ENCODE measurements at places on chromosomes 16 and 17.

DNA sequence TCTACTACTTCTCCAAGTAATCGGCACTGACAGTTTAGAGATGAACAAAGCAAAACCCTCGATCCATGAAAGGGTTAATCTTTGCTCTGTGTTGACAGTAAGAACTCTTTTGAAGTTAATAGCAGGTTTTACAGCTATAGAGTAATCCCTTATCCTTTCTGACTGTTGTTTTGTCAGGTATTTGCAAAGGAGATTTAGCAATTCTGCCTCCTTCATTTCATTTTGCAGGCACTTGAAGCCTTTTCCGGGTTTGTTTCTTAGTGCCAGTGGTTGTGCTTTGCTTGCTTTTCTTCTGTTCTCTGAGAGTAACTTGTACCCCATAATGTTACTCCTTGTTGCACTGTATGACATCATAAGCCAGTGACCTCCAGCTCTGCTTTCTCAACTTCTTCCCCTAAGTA, 64.5 kb downstream of the TANGO6 start:
- no peak for DNase-seq

- peak; percentile 39 for DNase-seq
Observed at GRCh38 chr17:16419929-16420271, 4.5 kb downstream of the TRPV2 start.

- DNase-seq = no peak
Observed at GRCh38 chr16:2022723-2023091, 3.1 kb downstream of the NPW start.

DNA sequence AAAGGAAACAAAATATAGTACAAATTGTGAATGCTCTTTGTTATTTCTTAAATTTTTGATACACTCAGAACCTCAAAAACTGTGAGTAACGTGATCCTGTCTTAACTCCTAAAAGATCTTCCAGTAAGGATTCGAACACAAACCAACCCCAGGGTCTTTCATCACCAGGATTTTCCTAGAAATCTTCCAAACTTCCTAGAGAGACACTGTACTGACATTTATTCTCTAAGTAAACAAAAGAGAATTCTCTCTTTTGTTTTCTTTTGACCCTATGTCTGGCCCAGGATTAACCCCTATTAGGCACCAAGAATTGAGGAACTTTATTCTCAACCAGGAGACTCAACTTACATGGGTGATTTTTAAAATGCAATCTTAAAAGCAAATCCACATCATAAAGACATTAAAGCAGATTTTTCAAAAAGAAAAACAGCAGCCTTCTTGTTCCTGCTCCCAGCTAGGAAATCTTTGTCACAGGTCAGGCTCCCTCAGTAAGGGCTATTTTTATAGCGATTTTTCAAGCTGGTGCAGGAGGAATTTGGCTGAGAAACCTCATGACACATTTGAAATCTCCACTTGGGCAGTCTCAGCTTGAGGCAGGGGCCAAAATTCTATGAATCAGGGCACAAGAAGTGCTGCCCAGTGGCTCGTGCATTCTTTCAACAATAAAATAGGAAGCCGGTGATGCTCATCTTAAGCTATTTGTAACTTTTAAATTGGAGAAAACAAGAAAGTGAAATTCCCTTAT, 6.2 kb upstream of the SMG1 start:
- DNase-seq = no peak

DNA sequence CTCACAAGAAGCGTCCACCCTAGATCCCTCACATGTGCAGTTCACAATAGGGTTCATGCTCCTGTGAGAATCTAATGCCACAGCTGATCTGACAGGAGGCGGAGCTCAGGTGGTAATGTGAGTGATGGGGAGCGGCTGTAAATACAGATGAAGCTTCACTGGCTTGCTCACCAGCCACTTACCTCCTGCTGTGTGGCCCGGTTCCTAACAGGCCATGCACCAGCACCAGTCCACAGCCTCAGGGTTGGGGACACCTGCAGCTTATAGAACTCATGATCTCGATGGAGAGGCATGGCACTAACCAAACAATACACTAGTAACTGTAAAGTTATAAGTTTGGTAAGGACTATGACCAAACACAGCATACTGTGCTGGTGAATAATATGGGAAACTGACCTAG, 368.0 kb upstream of the CDH5 start:
- DNase-seq = no peak

DNA sequence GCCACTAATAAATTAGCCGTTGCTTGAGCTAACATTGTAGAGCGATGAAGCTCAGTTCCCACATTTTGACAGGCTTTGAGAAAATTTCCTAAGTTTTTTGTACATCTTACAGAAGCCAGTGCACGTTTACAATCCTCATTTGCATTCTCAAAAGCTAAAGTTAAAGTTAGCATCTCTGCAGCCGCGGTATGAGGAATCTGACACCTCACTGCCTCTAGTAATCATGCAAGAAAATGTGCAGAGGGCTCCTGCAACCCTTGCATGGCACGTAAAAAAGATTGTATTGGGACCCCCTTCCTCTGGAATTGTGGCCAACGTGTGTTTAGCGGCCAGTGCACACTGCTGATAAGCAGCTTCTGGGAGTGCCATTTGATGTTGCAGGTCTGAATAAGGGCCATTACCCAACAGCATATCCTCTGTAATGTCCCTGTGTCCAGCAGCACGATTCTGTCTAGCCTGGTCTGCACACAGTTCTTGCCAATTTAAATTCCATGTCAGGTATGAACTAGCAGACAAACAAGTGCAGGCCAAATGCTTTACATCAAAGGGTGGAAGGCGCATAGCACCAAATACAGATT, 12.4 kb upstream of the ZNF689 start:
- DNase-seq = no peak

DNA sequence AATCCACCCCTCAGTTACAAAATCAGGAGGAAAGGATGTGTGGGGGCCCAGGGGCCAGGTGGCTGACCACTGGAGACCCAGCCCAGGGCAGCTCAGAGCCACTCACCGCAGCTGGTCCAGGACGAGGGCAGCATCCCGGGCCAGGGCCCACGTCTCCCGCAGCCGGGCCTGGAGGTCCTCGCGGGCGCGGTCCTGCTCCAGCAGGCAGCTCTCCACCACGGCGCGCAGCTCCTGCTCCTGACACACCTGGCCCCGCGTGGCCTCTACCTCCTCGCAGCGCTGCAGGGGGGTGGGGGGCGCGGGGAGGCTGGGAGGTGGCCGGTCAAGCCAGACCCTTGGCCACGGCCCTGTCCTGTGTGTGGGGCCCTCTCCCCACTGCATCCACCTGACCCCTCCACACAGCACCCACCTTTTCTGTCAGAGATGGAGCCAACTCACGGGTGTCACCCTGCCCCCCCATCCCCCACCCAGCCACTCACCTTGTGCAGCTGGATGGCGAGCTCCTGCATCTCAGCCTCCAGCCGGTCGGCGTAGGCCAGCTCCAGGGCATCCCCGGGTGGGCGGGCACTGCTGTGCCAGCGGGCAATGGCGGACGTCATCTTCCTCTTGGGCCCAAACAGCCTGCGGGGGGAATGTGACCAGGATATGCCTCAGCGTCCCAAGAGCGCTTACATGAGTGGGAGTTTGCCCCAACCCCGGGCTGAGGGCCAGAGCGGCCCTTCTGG, 5.1 kb downstream of the NUDT16L1 start:
- DNase-seq = no peak

DNA sequence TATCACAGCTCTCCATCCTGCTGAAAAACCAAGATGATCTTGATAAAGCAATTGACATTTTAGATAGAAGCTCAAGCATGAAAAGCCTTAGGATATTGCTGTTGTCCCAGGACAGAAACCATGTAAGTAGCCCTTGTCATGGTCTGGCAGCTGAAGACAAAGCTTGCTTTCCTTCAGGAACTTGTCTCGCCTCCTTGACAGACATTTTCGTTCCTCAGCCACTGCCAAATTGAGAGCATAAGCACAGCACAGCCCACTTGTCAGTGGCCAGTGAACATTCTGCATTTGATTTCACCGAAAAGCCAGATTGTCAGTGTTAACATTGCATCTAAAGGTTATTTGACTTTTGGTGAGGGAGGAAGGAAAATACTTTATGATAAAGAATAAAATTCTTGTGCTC, 35.6 kb downstream of the MAP3K3 start:
- DNase-seq = no peak

- no peak for DNase-seq
Observed at GRCh38 chr16:69767459-69768229, 5.5 kb downstream of the WWP2 start.

DNA sequence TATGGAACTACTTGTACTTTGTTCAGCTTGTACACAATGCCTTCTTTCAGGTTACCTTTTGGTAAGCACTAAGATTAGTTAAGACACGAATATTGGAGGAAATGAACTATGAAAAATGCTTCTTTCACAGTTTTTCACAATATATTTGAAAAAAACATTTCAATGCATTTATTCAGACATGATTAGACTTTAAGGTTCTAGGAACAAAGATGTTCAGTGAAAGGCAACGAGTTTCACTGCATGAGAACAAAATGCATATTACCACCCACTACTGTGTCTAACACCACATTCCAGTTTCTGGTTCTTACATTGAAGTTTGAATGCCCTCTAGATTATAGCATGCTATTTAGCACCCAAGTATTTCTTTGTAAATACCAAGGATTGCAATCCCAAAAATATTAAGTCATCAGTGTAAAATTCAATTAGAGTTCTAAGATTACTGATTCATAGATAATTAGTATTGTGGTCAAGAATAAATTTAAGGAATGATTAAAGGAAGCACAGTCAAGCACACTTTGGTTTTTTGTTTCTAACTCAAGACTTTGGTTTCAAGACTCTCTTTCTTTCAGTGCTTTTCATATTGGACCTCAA, 261.7 kb downstream of the CEP112 start:
- DNase-seq = no peak

- DNase-seq = no peak
Observed at GRCh38 chr17:31495022-31495885, 103.8 kb downstream of the RAB11FIP4 start.

DNA sequence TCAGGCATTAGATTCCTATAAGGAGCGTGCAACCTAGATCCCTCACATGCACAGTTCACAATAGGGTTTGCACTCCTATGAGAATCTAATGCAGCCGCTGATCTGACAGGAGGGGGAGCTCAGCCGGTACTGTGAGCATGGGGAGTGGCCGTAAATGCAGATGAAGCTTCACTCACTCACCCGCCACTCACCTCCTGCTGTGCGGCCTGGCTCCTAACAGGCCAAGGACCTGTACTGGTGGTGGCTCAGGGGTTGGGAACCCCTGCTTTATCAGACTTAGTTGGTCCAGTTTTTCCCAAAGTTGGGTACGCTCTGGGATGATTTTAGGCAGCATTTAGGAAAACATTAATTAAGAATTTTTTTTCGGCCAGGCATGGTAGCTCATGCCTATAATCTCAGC, 103.8 kb downstream of the MARF1 start:
- DNase-seq = no peak

GRCh38 chr16:88442727-88443576, 10.1 kb upstream of the ZFPM1 start:
- peak; percentile 68 for DNase-seq

- DNase-seq = no peak
Observed at GRCh38 chr17:50429793-50430192, 3.8 kb downstream of the ACSF2 start.

- no peak for DNase-seq
Observed at GRCh38 chr16:16017812-16018211, 68.4 kb downstream of the ABCC1 start.

- DNase-seq = peak; percentile 43
Observed at GRCh38 chr16:80027007-80027965, 426.7 kb upstream of the MAF start.

- DNase-seq = no peak
Observed at GRCh38 chr16:1494129-1494640, 1.0 kb downstream of the TELO2 start.

- DNase-seq = peak; percentile 40
Observed at GRCh38 chr17:43907425-43907981, at the start of gene MPP2. TSS of gene MPP2 (minus strand) at chr17:43907536. CDS start at chr17:43904460, 3,076 bp downstream.

GRCh38 chr16:67277294-67277998, 1.9 kb upstream of the PLEKHG4 start:
- DNase-seq = no peak

DNA sequence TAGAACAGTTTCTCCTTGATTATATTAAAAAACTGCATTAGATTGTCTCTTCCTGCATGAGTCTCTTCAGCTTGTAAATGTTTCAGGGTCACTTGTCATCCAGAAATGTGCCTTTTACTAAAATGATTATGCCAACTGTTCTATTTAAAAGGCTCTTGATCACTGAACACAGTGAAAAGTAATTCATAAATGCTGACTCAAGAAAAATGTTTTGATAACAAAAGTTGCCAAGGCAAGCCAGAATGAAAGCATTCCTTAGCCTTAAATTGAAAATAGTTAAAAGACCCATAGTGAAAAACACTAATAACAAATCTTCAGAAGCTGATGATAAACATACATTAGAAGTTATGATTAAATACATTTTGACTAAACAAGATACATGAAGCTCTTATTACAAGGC, 356.0 kb upstream of the KIF2B start:
- DNase-seq = no peak

- no peak for DNase-seq
Observed at GRCh38 chr16:79562166-79562823, 38.2 kb downstream of the MAF start.

- no peak for DNase-seq
Observed at GRCh38 chr16:84266451-84266850, 26.6 kb upstream of the KCNG4 start.

GRCh38 chr16:78450255-78450654, 350.8 kb downstream of the WWOX start:
- DNase-seq = no peak
